Lung microvascular endothelial cell (primary cell): ENCODE measurements at places on chromosomes 12 and 14.

- DNase-seq: no peak
Observed at GRCh38 chr14:90808759-90809529, 7.3 kb downstream of the TTC7B start.

GRCh38 chr12:98736352-98737321 is 91.5 kb downstream of the APAF1 start:
- no peak for DNase-seq

GRCh38 chr12:1864867-1865266 is 44.5 kb downstream of the LRTM2 start:
- DNase-seq: no peak

- no peak for DNase-seq
Observed at GRCh38 chr14:24285351-24285750, 14.0 kb upstream of the RABGGTA start.

DNA sequence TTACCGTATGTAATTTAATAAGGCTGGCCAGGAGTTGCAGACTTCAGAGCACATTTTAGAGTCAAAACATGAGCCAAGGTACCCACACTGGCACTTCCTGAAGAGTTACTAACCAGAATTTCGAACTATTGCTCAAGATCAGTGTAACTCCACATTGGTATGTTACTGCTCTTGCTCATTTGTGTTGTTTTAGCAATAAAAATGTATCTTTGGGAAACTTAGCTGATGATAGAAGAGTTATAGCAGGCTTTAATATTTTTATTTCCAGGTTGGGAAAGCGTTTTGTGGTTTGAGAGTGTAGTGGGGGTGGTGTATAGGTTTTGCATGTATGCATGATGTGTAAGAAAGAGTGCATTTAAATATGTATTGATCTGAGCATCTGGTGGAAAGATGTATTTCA is 96.6 kb downstream of the SCN8A start:
- DNase-seq: no peak

- no peak for DNase-seq
Observed at GRCh38 chr12:92425165-92425564, 277.6 kb upstream of the PLEKHG7 start.

GRCh38 chr12:33265033-33265731 is 174.4 kb downstream of the SYT10 start:
- peak; percentile 8 for DNase-seq

- DNase-seq: no peak
Observed at GRCh38 chr12:101671157-101671791, 26.2 kb upstream of the CHPT1 start.

- no peak for DNase-seq
Observed at GRCh38 chr12:97666263-97666662, 203.7 kb downstream of the RMST start.

DNA sequence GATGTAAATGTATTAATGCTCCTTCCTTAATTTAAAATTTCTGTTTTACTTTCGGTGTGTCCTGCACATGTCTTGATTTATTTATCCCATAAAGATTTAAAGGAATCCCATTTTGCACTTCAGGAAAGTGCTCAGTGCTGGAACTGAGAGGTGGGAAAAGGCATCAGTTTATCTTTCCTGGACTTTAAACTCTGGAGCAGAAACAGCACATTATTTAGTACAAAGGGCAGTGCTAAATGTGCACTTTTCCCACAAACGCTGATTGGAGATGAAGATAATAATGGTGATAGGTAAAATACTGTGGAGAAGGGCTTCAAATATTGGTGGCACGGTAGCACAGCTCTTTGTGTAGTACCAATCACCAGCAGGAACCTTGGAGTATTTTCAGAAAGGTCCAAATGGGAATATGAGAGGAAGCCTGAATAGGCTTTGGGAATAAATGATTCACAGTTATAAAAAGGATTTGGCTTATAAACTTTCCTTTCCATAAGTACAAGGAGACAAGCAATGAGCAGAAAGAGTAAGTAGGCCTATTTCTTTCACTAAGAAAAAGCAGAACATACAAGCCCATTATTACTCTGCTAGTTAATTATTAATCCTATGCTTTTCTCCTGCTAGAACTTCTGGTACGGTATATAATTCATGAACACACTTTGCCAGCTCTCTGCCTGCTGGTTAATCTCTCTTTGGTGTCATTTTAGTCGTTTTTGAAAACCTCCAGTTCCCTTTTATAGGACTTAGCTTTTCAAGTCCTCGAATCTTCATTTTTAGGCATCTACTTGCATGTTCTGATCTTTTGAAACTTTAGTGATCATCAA is 58.3 kb downstream of the SLC15A5 start:
- DNase-seq: no peak

DNA sequence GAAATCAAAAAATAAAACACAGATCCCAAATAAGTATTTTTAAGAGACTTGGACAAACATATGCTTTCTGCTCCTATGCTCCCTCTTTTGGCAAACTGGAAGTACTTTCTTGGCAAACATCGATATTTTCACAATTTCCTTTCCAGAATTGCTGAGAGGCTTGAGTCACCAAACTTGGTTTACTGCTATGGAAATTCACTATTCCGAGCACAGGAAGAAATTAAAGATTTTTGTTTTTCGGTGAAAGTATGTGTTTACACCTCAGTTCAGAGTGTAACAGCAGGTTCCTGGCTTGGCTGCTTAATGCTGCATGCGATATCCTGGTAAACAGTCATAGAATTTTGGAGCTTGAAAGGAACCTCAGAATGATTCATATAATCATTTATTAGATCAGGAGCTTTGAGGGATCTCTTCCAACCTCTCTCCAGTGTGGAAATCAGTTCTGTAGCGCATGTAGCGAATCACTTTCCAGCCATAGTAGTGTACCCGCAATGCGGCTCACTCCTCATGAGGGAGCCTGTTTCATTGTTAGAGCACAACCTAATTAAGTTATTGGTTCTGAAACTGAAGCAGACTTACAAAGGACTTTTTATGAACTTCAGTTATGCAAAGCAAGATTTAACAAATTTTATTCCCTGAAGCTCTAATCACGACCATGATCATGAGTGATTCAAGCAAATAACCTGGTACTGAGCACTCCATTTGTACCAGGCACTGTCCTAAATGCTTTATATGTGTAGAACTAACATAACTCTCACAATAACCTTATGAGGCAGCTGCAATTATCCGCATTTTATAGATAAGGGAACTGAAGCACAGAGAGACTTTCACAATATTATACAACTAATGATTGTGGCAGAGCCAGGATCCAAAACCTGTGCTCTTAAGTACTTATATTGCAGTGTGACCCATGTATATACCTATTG is 56.4 kb upstream of the ATP2A2 start:
- peak; percentile 87 for DNase-seq

GRCh38 chr12:114001511-114002340 is 35.6 kb upstream of the RBM19 start:
- no peak for DNase-seq

- no peak for DNase-seq
Observed at GRCh38 chr12:591167-592023, 71.8 kb downstream of the NINJ2 start.

GRCh38 chr12:2749580-2749979 is 45.2 kb upstream of the FKBP4 start:
- DNase-seq: no peak

DNA sequence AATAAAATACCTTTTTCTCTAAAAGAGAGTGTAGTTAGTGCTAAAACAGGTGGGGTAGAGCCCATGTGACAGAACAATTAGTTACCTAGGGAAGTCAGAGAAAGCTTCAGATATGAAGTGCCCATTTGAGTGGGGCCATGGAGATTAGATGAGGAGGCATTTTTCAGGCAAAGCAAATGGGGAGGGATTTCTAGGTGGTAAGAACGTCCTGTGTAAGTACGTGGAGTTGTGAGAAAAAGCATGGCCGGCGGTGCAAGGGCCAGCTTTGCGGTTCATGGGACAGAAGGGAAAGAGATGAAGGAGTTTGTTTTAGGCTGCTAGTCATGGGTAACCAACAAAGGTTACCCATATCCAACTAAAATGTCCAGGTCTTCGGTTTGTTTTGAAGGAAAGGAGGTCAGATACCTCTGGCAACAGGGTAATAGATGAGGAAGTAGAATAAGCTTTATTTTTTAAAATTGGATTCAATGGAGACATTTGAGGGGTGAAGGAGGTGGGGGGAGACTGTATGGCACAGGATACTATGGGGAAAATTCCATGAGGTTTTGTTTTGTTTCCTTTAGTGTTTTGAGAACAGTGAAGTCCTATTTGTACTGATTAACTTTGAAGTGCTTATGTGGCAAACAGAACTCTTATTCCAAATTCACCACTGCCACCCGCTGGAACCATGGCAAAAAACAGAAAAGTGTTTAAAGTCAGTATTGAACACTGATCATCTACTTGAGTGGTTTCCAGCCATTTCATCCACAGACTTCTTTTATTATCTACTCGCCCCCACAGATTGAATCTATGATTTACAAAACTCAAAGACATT is 10.0 kb upstream of the SNRPF start:
- peak; percentile 73 for DNase-seq

DNA sequence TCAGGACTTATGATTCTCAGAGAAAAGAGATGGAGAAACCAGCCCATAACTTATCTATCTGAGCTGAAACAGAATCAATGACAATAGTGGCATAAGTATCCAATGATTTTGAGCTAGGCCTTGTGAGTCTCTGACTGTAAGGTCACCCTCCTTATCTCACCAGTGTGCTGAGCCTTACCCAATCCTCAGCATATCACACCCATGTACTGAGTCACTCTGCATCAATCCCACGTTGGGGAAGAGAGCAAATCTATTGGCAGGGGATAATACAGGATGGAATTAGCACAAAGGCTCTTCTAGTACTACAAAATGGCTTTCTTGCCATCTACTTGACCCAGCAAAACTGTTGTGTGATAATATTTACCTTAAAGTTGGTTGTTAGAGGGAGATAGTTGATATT is 997.8 kb downstream of the NRXN3 start:
- no peak for DNase-seq

DNA sequence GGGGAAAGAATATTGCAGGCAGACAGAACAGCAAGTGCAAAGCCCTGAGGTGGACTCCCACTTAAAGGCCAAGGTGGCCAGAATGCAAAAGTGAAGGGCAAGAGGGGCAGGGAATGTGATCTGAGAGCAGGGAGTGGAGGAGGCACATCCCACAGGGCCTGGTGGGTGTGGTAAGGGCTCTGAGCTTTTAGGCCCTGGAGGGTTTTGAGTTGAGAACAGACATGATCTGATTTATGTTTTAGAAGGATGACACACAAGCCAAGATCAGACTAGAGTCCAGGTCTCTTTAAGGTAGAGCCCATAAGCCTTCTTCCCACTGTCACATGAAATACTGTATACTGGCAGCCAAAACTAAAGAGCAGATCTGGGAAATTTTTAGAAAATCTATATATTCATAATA is 162.5 kb downstream of the SLC38A4 start:
- DNase-seq: no peak

- DNase-seq: no peak
Observed at GRCh38 chr12:95216711-95217376, 423 bp downstream of the FGD6 start.

- DNase-seq: no peak
Observed at GRCh38 chr14:92209141-92209540, 87.4 kb downstream of the CPSF2 start.
